ENCODE measurements at places on chromosomes 7 and 10.
A peak's percentile ranks its signal among the peaks of the same experiment; 100 is the strongest.

DNA sequence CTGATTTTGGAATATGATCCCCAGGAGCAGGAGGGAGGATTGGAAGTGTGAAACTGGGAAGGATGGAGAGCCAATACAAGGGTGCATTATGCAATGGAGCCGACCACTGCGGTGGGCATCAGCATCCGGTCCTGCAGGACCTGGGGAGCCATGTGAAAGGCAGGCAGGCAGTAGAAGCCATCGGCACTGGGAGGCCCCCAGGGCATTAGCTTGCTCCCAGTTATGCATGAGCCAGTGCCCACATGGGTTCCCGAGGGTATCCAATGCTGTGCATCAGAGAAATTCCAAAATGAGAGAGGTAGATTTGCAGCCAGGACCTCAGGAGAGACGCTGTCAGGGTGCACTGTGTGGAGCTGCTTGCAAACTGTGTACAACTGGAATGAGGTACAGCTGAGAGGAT, 8.7 kb upstream of the KCP start:
- no peak for DNase-seq

GRCh38 chr7:138237995-138238394, 161.7 kb downstream of the AKR1D1 start:
- no peak for DNase-seq

DNA sequence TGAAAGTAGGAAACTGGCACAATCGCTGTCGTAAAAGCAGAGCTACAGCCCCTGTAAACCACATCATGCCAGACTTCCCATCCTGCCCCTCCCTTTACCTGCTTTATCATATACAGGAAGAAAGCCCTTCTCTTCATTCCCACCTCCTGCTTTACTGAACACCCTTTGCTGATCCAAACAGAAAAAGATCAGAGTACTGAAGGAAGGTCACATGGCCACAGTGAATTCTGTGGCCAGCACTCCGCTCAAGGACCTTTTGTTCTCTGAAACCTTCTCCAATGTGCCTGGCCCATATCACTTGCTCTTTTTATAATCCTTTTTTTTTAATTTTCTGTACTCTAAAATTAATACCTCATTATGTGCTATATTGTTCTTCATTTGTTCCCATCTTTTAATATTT, 108.8 kb upstream of the LRGUK start:
- no peak for DNase-seq

GRCh38 chr10:93063977-93064660, 3.5 kb downstream of the CYP26C1 start:
- DNase-seq, result no peak

DNA sequence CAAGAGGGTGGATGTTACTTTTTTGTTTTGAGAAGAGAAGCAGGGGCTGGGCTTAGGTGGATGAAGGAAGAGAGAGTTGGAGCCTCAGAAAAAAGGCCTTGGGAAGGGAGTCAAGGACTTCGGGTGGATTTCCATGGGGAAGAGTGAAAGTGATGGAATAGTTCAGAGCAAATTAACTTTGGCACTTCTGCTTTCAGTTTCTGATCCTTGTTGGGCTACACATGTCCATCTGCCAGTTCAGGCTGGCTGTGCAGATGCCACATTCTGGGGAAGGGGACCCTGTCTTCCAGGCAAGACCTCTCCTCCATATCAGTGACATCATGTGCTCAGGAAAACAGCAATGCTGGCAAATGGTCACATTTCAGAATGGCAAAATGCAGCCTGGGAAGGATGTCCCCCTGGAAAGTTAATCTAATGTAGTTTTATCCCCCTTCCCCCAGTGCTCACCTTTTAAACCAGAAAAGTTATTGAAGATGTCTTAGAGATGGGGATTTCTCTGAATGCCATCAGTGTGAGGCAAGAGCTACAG, 86.0 kb downstream of the WDFY4 start:
- DNase-seq, result no peak

GRCh38 chr10:100612601-100613595, 77.2 kb downstream of the HIF1AN start:
- DNase-seq, result peak; percentile 34

- DNase-seq, result peak; percentile 43
Observed at GRCh38 chr10:122293961-122294380, 22.9 kb downstream of the BTBD16 start.

GRCh38 chr7:64183126-64183742, 23.8 kb upstream of the ZNF735 start:
- DNase-seq, result no peak

DNA sequence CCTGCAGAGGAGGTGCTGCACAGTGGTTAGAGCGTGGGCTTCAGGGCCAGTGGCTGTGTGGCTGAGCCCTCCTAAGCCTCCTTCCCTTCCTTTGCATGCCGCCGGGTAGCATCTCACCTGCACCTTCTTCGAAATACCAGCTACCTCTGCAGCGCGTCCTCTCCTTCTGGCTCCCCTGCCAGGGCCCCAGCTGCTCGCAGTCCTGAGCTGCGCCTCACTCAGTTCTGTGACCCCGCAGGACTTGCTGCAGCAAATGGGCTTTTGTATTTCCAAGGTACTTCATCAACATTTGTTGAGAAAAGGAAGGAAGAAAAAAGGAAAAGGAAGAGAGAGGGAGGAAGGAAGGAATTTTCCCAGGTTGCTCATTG, 146.7 kb upstream of the PRR15 start:
- DNase-seq, result no peak
